ENCODE measurements at places on chromosomes 12 and 14.

GRCh38 chr12:58656254-58657009 lies 263.9 kb downstream of the LRIG3 start:
- DNase-seq = no peak

DNA sequence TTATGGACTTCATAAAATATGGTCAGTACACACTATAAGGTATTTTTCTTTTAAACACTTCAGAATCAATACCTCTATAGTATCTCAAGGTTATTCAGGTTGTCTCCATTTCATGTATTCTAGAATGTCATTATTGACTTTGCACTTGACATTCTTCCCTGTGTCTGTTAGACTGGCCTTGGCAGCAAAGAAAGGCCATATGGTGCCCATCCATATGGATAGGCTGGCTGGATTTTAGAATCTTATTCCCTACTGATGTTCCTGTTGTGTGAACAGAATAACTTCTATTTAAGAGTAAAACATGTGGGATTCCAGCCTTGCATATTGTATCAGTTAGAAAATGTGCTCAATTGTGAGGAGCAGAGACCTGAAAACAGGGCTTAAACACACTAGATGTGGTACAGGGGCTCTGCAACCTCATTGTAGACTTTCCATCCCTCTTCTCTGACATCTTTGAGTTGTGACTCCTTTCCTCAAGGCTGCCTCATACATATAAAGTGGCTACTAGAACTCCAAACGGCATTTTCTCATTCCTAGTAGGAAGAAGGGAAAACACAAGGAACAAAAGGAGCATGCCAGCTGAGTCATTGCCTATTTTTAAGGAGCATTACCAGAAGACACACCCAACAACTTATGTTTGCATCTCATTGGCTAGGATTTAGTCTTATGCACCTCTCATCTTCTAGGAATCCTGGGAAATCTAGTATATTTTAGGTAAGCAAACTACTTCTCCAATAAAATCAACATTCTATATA lies 221.2 kb upstream of the TMPO start:
- DNase-seq = no peak

- DNase-seq = no peak
Measured at GRCh38 chr14:68800390-68800789, 7.5 kb upstream of the ZFP36L1 start.

- DNase-seq = no peak
Measured at GRCh38 chr12:152440-152839, 61.5 kb downstream of the SLC6A12 start.

DNA sequence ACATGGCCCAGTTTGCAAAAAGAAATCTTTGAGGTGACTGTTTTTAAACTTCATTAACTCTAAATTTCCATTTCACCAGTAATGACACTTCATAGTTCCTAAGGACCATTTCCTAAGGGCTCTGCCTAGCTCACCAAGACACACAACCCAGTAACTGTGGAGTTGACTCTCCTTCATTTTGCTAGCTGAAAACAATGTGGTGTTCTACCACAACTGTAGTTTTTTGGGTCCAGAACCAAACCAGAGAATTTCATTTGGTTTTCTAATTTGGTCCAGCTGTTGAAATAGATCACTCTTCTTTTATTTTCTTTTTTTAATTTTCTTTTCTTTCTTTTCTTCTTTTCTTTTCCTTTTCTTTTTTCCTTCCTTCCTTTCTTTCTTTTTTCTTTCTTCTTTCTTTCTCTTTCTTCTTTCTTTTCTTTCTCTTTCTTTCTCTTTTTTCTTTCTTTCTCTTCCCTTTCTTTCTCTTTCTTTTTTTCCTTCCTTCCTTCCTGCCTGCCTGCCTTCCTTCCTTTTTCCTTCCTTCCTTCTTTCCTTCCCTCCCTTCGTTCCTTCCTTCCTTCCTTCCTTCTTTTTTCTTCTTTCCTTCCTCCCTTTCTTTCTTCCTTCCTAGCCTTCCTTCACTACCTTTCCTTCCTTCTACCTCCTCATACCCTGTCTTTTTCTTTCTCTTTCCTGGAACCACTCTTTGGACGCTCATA lies 18.5 kb upstream of the LUM start:
- DNase-seq = no peak

GRCh38 chr12:47834199-47834903 lies 14.6 kb upstream of the HDAC7 start:
- DNase-seq = peak; percentile 23

GRCh38 chr12:12387501-12387900 lies 30.6 kb downstream of the BORCS5 start:
- DNase-seq = no peak

GRCh38 chr12:67509666-67510386 lies 138.7 kb upstream of the DYRK2 start:
- DNase-seq = no peak

DNA sequence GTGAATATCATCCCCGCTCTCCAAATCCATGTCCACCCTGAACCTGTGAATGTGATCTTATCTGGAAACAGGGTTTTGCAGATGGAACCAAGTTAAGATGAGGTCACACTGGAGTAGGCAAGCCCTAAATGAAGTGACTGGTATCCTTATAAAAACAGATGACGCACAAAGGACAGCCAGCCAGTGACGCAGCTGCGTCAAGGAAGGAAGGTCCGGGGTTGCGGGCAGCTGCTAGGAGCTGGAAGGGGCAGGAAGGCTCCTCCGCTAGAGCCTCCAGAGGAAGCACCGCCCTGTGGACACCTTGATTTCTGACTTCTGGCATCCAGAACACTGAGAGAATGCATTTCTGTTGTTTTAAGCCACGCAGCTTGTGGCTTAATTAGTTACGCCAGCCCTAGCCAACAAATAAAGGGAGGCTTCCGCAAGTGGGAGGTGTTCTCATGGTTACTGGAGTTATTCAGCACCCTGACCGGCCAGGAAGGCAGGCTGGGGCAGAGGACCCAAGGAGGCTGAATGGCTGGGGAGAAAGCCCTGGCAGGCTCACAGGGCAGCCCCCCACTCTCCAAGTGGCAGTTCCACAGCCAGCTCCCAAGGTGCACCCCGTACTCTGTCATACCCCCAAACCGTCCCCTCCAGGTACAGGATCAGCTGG lies 127.6 kb upstream of the NCOR2 start:
- no peak for DNase-seq

DNA sequence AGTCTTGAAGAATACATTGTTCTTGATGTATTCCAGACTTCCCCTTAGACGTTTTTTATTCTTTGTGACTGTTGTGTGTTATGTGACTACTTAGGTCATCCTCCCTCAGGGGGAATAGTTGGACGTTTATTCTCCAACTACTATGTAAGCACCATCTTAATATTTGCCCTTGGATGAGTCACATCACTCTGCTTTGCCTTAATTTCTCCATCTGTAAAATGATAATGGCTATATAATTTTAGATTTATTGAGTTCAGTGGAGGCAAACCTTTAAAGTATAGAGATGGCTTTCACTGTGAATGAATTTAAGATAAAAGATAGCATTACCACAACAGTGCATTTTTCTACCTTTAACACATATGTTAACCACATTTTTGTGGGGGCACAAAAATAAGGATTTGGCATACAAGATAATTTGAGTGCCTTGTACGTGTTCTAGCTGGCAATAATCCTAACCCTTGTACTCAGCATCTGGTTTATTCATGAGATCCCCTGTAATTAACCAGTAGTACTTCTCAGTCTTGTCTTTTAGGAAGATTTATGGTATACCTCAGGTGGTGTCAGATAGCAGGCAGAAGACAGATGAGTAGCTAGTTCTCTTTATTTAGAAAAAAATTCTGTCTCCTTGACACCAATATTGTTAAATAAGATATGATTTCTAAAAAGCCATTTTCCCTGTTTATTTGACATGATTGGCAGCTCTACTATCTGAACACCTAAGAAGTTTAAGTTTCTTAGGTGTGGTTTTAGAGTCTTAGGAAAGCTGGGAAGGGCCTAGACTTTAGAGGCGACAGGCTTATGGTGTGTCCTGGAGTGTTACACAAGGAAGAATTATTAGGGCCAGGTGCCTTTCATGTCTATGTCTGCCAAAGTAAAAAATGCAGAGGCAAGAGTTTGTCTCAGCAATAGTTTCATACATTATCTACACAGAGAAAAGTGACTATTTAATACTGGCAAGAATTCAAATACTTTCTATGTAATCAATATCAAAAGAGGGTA lies 152.3 kb downstream of the RAD51B start:
- DNase-seq = no peak

DNA sequence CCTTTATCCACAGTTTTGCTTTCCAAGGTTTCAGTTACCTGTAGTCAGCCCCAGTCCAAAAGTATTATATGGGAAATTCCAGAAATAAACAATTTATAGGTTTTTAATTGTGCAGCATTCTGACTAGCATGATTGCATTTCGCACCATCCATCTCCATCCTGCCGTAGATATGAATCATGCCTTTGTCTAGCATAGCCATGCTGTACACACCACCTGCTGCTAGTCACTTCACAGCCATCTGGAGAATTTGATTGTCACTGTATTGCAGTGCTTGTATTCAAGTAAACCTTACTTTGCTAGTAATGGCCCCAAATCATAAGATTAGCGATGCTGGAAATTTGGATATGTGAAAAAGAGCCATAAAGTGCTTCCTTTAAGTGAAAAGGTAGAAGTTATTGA lies 36.0 kb downstream of the MUCL1 start:
- DNase-seq = no peak

GRCh38 chr14:77645520-77646230 lies 29.2 kb upstream of the SPTLC2 start:
- DNase-seq = no peak

DNA sequence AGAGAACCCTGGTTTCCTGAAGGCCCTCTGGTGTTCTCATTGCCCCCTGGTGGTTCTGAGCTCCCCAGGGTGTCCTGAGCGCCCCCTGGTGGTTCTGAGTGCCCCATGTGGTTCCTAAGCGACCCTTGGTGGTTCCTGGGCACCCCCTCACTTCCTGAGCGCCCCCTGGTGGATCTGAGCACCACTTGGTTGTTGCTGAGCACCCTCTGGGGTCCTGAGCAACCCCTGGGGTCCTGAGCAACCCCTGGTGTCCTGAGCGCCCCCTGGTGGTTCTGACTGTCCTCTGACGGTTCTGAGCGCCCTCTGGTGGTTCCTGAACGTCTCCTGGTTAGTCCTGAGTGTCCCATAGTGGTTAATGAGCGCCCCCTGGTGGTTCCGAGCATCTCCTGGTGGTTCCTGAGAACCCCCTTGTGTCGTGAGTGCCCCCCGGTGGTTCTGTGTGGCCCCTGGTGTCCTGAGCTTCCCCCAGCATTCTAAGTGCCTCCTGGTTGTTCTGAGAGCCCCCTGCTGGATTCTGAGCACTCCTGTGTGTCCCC lies 568.3 kb downstream of the TMEM121 start:
- DNase-seq = peak; percentile 77

DNA sequence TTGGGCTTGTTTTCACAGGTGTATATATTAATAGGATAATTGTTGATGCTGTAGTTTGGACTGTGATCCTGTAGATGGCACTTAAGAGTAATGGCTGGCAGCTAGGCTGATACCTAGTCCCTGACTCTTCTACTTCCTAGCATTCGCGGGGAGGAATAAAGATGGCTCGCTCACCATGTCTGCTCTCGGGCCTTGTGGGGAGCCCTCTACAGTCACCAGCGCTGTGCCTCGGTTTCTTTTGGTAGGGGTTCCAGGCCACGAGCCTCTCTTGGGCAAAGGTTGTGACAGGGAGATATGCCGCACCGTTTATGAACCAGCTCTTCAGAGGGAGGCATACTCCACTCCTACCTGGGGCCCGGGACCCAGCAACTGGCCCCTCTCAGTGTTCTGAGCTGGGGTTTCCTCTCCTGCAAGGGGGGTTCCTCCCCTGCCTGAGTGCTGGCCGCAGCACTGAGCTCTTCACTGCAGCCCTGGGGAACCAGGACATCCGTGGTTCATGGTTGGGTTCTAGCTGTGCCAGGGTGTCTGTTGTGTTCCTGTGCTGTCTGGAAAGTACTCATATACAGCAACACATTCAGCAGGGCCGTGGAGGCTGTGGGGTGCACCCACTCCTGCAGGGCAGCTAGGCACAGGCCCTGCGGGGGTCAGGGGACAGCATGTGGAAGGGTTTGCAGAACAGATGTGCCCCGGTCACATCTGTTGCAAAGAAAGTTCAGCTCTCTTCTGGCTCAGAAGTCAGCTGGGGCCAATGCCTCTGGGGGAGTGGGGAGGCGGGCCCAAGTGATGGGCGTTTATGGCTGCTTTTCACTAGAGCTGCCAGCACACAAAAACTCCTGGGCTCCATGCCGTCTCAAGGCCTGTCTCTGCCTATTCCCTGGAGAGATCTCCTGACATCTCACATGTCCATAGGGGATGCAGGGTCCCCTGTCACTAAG lies 147.9 kb downstream of the PPFIA2 start:
- no peak for DNase-seq

- DNase-seq = peak; percentile 83
Measured at GRCh38 chr12:104462931-104463339, 6.2 kb downstream of the CHST11 start.

GRCh38 chr12:123696646-123697045 lies 15.5 kb upstream of the ATP6V0A2 start:
- no peak for DNase-seq

DNA sequence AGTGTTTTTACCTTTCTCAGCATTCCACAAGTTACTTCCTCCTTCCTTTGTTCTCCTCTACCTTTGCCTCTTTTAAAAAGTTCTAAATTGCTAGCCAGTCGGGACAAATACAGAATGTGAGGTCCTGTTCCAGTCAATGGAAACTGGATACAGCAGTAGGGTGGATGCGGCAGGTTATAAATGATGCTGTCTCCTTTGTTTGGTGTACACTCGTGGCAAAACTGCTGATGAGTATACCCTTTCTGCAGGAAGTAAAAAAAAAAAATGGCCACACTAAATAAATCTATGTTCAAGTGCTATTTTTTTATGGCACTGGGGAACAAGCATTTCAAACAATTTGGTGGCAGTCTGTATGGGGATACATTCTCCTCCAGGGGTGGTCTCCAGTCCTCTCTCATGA lies 27.5 kb downstream of the KLRK1 start:
- no peak for DNase-seq

DNA sequence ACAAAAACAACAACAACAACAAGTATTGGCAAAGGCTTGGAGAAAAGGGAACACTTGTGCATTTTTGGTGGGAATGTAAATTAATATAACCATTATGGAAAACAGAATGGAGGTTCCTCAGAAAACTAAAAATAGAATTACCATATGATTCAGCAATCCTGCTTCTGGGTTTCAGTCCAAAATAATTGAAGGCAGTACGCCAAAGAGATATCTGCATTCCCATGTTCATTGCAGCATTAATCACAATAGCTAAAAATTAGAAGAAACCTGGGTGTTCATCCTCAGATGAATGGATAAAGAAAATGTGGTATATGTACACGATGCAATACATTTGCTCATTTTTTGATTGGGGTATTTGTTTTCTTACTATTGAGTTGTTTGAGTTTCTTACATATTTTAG lies 813.0 kb downstream of the NRXN3 start:
- DNase-seq = no peak

Data from B cell (primary cell).